ENCODE measurements at places on chromosomes 11 and 22.

- no peak for DNase-seq
These were observed 411.6 kb upstream of the ANO3 start for GRCh38 chr11:25920356-25920755.

DNA sequence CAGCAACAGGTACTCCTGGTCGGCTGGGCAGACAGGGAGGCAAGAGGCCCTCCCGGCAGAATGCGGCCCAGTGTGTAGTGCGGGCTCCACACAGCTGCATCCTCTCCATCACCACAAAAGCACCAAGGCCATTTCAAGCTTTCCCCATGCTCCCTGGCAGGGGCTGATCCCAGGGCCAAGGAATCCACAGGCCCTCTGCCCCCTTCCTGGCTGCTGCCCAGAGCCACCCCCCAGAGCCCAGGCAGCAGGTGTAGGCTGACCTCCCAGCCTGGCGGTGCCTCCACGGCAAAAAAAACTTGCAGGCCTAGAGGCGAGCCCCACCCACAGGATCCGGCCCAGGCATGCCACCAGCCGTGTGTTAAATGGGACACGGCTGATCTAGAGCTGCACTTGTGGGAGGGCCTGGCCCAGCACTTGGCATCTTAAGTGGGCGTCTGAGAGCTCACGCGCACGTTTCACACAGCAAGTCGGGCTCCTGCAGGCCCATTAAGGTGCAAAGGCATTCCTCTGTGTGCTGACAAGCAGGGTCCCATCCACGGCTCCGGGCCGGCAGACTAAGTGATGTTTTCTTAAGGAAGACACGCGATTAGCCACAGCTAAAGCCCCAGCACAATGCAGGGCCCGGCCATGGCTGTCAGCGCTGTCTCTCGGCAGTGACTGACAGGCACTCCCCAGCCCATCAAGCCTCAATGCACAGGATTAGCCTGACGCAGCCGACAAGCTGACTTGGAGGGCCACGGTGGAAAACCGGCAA, 19.8 kb upstream of the GNB1L start:
- DNase-seq, result peak; percentile 45

GRCh38 chr11:10488934-10489691, 34.0 kb downstream of the AMPD3 start:
- DNase-seq, result no peak

GRCh38 chr11:84144531-84144930, 858.4 kb upstream of the CCDC90B start:
- no peak for DNase-seq

- DNase-seq, result no peak
These were observed 14.6 kb downstream of the RBM4 start for GRCh38 chr11:66653123-66653522.

GRCh38 chr11:59898650-59899049, 20.1 kb downstream of the OOSP3 start:
- no peak for DNase-seq

DNA sequence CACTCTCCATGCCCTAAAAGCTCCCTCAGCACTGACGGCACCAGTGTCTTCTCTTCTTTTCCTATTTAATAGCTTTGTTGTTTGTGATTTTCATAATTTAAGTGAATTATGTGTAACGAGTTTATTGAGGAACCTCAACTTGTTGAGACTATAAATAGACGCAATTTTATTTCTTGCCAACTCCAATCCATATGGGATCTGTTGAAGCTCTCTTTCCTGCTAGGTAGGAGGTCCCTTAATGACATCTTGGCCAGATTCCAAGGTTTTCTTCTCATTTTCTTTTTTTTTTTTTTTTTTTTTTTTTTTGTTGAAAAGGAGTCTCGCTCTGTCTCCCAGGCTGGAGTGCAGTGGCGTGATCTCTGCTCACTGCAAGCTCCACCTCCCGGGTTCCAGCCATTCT, 14.2 kb downstream of the RTL6 start:
- no peak for DNase-seq

DNA sequence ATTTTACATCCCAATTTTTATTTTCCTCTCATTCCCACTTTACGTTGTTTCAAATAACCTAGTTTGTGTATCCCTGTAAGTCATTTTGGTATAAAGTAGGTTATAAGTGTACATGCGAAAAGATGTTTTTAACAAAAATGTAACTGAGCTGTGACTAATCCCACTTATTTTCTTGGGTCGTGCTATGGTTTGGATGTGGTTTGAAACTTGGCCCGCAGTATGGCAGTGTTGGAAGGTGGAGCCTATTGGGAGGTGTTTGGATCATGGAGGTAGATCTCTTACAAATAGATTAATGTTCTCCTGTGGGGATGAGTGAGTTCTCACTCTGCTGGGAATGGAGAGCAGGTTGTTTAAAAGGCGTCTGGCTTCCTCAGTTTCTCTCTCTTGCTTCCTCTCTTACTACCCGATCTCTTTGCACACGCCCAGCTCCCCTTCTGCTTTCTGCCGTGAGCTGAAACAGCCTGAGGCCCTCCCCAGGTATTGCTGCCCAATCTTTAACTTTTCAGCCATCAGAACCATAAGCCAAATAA, 7.2 kb downstream of the RPL27A start:
- DNase-seq, result no peak

- DNase-seq, result no peak
These were observed 14.7 kb downstream of the IGLL1 start for GRCh38 chr22:23565305-23565914.

DNA sequence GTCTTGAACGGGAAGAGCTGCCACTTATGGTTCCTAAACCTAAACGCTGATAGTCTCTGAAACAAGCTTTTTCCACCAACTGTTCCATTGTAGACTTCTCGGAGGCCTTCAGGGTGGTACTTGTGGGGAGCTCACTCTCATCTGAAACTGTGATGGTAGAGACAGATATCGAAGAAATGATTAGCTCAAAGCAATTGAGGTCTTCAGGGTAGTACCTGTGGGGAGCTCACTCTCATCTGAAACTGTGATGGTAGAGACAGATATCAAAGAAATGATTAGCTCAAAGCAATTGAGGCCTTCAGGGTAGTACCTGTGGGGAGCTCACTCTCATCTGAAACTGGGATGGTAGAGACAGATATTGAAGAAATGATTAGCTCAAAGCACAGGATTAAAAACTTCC, 175.7 kb downstream of the SWAP70 start:
- no peak for DNase-seq

DNA sequence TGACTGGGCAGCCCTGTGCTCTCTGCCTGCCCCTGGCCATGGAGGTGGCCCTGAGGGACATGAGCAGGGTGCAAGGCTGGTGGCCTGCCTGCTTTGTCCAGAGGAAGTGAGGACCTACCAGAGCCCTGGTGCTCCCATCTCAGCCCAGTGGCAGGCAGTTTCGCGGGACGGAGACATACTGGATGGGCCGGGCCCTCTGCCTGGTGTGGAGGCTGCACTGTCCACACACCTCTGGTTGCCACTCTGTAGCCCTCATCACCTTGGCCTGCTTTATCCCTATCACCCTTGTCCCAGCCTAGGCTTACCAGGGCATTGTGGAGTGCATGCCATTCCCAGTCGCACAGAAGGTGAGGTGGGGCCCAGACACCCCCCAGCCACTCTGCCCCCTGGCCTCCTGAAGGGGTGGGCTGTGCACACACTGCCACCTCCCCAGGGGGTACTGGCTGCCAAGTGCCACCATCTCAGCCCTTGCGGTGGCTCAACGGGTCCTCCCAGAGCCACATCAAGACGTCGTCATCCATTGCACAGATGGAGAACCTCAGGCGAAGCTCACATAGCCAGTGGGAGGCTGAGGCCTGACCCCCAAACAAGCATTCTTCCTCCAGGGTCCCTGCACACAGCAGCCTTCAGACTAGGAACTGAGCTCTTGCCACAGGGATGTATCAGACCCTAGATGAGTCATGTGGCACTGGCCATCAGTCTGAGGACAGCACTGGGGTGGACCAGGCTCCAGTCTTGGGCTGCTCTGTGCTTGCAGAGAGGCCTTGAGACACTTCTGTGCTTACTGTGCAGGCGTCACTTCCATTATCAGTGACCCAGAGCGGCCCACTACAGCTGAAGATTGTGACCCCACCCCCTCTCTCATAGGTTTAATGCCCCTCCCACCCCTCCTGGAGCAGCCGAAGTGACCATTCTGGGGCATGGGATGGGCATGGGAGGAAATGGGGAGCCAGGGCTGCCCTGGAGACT, 176.1 kb downstream of the IGLL1 start:
- DNase-seq, result no peak

GRCh38 chr11:2662024-2662312, 37.8 kb downstream of the KCNQ1OT1 start:
- no peak for DNase-seq

DNA sequence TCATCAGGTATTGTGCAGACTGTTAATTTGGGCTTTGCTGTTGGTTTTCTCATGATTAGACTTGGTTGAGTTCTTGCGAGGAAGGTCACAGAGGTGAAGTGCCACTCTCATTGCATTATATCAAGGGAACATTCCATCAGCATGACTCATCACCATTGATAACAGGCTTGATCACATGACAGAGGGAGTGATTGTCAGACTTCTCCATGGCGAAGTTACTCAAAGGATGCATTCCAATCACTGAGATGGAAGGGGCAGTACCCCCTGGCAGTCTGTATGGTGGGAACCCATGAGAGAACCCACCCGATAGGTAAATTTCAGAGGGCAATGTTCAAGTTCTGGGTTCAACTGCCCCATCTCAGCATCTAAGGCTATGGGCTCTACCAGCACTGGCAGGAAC, 19.4 kb upstream of the P2RY2 start:
- DNase-seq, result no peak

DNA sequence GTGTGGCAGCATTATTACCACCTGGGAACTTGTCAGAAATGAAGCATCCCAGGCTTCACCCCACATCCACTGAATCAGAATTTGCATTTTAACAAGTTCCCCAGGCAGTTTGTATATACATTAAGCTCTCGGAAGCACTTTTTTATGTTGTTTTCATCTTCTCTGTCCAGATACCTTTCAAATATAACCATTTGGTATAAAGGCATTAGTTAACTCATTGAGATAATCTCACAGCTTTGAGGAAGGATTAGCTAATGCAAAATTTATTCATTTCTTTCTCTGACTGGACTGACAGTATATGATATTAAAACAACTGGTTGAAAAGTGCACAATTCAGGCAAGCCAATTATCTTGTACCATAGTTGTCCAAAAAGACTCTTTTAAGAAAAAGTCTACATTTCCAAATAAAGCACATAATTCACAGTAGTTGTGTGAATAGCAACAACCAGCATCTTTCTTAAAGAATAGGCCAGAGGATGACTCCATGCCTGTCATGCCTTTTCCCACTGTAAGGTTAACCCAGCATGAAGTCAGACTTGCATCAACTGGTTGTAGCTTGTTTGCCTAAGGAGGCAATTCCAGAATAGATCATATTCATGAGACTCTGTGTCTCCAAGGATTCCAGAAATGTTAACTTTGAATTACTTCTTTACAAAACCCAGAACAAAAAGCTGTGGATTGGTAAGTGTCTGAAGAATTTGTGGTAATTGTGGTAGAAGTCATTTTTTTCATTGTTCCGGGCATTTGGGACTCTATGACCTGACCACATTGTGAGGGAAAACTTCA, 254.3 kb upstream of the SESN3 start:
- DNase-seq, result no peak

DNA sequence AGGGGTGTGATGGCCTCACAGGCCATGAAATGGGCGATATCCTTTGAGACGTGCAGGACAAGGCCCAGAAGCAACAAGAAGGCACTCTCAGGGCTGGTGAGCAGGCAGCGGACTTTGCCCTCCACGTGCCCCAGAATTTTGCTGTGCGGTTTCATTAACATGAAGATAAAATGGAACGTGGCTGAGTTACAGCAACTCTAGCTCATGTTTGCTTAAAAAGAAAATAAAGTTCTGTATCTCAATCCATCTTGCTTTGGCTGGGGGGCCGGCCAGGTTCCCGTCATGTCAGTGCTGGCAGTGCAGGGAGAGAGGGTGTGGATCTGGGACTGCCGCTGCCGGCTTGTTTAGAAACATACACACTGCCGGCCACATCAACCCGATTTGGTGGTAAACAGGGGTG, 370.1 kb downstream of the OPCML start:
- no peak for DNase-seq

Measured in naive thymus-derived CD4-positive, alpha-beta T cell (primary cell).